ENCODE measurements at places on chromosomes 6 and 20.
A peak's percentile ranks its signal among the peaks of the same experiment; 100 is the strongest.

DNA sequence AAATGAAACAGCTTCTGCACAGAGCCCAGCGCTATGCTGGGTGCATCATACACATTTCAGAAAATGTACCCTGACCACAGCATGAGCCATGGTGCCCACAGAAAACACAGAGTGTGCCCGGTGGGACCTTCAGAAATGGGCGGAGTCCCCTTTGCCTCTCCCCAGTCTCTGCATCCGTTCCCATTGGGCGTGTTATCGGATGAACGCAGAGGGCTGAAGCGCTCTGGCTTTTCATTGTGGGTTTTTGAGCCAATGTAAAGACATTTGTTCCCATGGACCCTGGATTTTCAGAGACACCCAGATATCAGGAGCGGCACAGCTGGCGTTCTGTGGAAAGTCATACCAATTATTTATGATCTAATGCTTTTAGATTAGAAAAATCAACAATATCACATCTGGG lies 99.8 kb downstream of the DACT2 start:
- no peak for DNase-seq

DNA sequence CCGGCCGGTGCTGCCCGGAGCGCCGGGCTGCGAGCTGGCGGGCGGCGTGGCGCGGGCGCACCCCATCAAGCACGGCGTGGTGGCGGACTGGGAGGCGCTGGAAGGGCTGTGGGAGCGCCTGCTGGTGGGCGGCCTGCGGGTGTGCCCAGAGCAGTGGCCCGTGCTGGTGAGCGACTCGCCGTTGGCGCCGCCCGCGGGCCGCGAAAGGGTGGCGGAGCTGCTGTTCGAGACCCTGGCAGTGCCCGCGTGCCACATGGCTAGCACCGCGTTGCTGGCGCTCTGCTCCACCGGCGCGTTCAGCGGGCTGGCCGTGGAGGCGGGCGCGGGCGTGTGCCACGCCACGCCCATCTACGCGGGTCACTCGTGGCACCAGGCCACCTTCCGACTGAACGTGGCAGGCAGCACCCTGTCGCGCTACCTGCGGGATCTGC lies 517 bp downstream of the ACTL10 start:
- no peak for DNase-seq

DNA sequence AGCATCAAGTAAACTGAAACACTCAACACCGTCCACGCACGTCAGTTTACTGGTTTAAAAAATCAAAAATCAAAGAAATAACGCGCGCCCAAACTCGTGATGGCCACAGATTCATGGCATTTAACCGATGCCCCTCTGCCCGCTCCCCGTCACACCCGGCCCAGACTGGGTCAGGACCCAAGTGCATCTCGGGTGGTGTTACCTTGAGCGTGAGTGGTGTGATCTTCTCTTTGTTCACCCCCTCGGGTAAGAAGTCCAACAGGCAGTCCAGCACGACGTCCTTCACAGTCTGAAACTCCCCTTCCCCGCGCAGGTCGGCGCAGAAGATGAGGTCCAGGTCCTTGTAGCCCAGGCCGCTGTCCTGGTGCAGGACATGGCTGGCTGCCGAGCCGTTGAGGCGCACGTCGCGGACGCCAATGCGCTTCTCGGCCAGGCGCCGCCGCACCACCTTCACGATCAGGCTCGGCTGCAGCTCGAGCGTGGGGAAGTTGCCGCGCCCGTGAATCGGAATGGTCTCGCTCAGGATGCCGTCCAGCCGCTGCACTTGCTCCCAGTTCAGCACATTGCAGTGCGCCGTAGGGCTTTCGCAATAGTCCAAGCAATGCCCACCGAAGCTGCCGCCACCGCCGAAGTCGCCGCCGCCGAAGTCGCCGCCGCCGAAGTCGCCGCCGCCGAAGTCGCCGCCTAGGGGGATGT lies 945 bp downstream of the TENT5A start:
- DNase-seq: peak; percentile 62

DNA sequence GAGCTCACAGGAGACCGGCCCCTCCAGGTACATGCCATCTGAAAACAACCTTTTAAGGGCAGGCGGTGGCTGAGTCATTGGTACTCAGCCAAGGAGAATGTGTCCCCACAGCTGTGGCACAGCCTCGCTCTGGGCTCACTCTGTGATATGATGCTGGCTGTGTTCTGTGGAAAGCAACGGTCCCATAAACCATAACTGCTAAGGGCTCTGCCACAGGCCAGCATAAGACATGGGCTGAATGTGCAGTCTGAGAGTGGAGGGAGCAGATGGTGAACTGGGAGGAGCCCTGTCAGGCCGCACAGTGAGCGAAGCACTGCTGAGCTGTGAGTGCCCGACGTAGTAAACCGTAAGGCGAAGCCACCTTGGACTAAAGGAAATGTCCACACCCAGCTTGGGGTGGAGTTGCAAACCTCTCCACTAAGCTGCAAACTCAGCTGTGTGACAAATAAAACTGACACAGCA lies 375.8 kb downstream of the THBS2 start:
- no peak for DNase-seq

DNA sequence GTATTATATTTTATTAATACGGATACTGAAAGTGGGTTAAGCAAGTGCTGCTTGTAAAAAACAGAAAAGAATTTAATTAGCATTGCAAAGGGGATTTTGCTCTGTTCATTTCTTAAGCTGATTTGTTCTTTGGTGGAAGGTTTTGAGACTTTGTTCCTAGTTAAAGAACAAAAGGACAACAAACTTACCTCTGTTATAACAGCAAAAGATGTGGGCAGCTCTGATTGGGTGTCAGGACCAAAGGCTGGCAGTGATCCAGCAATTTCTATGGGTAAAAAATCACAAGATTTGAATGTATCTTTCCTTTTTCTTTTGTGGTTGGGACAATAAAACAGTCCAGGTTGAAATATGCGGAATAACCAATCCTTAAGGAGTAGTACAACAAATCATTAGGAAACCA lies 68.8 kb downstream of the IMPG1 start:
- no peak for DNase-seq

GRCh38 chr6:2514965-2515543 lies 235.7 kb downstream of the MYLK4 start:
- no peak for DNase-seq

DNA sequence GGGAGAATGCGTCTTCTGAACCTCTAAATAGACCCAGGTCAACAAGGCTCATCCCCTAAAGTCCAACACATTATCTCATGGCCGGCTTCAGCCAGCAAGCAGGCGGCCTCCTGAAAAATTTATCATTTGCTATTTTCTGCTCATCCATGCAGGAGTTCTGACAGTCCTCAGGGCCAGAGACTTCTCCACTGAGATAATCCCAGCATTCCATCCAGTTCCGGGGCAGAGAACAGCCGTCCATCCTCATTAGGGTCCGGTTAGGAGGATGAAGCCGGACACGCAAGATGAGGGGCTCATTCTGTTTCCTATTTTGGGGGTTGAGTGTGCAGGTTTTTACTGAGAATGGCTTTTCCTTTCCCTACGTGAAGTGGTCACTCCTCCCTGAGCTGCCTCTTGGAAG lies 258.1 kb downstream of the PREX1 start:
- DNase-seq: no peak

DNA sequence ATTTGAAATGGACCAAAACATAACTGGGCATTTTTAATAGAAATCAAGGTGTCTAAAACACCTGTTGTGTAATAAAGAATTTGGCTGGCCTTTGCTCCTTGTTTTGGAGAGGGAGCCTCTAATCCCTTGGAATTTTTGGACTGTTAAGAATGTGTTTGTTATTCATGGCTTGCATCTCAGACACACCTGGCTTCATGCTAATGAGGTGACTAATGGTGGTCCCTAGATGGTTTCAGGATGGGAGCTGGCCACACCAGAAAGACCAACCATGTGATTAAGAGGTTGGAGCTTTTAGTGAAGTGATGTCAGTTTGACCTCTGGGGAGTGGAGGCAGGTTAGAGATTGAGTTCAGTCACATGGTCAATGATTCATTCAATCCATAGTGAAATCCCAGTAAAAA lies 328.4 kb downstream of the DHX35 start:
- DNase-seq: no peak

GRCh38 chr20:371755-372542 lies 8.6 kb upstream of the TRIB3 start:
- no peak for DNase-seq

DNA sequence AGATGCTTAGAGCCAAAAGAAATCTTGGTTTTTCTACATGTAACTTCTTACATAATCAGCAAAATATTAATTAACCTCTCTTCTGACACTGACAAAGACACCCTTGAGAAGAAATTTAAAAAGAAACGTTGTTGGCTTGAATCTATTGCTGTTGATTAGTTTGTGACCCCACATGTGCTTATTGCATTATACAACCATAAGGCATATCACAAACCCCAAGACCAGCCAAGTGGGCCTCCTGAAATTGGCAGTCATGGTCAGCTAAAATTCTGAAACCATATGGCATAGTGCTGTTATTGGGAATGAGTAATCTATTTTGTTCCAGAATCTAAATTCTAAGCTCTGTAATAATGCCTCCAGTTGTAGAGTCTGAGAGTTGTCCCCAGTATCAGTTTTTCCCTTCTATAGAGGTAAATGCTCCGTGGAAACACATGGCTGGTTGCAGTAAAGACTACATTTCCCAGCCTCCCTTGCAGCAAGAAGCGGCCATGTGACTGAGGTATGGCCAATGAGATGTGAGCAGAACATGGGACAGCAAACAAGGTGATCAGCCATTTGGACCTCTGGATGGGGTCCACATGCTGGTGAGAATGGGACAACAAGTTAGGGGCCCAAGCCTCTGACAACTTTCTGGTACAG lies 42.3 kb upstream of the PTPN1 start:
- DNase-seq: no peak

GRCh38 chr20:37598575-37599342 lies 71.1 kb upstream of the BLCAP start:
- no peak for DNase-seq

GRCh38 chr20:41776421-41776820 lies 158.2 kb upstream of the CHD6 start:
- DNase-seq: no peak

DNA sequence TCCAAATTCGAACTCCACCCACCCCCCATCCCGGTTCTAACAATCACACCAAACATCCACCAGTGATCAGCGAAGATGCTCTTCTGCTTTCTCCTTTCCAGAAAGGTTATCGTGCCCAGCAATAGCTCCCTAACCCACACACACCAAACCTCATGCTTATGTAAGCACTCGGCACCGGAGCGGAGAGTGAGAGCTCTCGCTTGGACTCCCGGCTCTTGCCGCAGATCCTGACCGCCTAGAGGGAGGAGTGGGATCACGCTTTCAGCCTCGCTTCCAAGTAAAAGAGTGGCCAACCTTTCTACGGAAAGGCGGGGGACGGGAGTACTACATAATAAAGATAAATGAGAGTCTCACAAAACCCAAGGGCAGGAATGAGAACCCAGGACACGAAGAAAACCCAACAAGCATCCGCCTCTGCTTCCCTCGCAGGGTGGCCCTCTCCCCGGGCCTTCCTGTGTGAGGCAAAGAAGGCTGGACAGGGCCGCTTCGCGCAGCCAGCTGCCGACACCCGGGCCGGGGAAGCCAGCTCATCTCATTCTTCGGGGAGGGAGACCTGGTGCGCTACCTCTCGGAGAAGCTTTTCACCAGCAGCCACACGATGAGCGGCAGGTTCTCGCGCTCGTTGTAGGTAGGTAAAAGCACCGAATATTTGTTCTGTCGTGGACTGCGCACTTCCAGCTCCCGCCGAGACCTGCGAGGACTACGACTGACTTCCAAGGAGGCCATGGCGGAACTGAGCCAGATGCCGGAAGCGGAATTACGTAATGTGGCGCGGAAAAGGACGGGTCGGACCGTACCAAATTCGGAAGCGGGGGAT lies at the start of gene DPM1:
Gene DPM1 (minus strand): TSS at position 735 of the 817 bp plus-strand sequence. CDS start 9 bp downstream, at position 726.
- peak; percentile 86 for DNase-seq

DNA sequence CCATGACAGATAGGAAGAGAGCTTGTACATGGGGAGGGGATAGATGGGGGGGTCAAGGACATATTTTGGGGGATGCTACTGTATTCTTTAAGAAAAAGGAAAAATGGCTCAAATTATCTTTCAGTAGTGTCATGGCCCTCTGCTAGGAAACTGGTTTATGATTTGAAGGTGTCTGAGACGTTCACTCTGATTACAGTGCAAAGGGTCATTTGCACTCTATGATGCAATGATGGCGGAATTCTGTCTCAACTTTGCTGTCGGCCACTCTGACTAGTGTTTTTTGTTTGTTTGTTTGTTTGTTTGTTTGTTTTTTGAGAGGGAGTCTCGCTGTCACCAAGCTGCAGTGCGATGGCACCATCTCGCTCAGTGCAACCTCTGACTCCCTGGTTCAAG lies 180.0 kb downstream of the SOX4 start:
- no peak for DNase-seq

DNA sequence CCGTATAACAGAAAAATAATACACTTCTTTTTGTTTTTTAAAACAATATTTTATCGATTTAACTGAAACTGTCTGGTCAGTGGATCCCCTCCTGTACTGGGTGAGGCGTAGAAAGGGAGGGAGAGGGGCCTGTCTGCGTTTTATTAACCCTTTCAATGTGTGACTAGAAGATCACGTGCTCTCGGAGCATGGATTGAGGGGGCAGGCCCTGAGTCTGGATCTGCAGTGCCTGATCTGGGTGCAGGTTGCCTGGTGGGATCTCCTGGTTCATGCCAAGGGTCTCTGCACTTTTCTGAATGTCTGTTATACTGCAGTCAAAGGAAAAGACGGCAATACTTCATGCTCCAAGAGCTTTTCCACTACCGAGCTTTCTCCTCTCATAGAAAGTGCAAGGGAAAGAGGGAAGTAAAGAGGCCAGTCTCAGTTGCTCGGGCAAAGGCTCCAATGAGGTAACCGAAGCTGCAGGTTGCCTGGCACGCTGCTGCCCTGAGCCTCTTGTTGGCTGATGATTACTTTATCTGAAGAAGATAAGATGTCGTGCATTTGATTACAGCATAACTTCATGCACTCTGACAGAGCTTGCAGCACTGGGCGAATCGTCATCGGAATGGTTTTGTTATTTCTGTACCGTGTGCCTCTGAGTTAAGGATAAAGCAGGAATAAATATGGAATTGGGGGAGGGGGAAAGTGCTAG lies 167.5 kb upstream of the PMEPA1 start:
- no peak for DNase-seq

DNA sequence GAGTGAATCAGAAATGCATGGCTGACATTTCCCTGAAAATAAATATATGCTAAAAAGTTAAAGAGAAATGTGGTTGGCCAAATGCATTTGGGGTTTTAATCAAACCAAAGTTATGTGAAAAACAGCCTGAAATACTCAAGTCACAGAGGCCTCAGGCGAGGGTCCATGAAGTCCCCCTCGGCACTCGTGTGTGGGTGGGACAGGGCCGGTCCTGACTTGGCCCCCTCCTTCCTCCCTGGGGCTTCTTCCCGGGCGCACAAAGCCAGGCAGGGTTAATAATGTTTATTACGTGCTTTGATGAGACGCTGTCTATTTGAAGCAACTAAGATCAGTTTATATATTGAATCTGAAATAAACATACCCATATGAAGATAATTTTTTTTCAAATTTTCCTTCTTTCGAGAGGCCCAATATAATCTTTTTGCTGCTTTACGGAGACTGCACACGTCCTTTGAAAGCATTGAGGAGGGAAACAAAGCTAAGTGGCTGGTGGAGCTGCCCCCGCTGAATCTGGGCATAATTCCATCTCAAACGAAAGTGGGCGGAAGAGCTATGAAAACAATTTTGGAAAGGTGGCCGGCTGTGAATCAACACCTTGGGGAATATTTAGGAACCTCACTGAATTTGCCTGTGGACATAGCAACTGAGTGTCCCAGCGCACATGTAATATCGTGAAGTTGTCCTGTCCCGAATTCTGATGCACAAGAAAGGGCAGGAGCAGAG lies 55.8 kb upstream of the SMOC2 start:
- no peak for DNase-seq

- DNase-seq: no peak
Measured at GRCh38 chr6:37940074-37940847, 120.7 kb downstream of the ZFAND3 start.

- DNase-seq: no peak
Measured at GRCh38 chr6:55785273-55785672, 90.1 kb downstream of the BMP5 start.
